Endothelial cell of umbilical vein (primary cell): ENCODE measurements at places on chromosomes 7 and 10. TPM values are rescaled to one million over a fixed set of nuclear protein-coding genes. Genes with fewer than 3 reads are reported as not detected.

CEP55 gene
- 58.9 and 63.0 TPM in 2 replicates for total RNA-seq

SLC18A3 gene
- not detected in 2 replicates for total RNA-seq

AKR1C4 gene
- not detected in 2 replicates for total RNA-seq

DNA sequence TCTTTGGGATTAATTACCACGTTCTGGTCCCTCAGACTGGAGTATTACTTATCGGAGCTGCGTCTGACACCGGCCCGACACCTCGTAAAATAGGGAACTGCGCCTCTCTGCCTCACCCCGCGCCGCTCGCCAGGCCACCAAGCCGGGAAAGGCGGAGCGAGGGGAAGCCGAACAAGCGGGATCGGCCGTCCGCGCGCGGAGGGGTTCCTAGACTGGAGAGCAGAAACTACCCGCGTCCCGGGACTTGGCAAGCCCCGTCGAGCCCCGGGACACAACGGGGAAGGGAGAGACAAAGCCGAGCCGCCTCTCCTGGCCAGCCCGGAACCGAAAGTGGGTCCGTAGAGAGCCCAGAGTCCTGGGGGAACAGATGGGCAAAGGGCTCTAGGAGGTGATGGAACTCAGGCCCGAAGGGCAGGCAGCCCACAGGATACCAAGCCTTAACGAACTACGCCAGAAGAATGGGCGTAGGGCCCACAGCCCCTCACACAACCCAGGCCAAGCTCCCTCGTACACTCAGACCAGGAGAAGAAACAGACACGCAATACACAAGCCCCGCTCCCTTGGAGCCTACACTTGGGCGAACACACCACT lies 6.5 kb downstream of the LBX1 start:
- no peak for DNase-seq
- no peak overlapping the region for H3K27ac ChIP-seq
- no peak overlapping the region for H3K4me3 ChIP-seq
- no peaks in the 10 kb centered on the region for H3K36me3 ChIP-seq

GRCh38 chr10:32000937-32001336 lies 55.3 kb downstream of the KIF5B start:
- no peaks in the 10 kb centered on the region for H3K27me3 ChIP-seq
- H3K4me3 ChIP-seq: no peak overlapping the region
- no peak for DNase-seq
- no peaks in the 10 kb centered on the region for H3K36me3 ChIP-seq

- H3K4me1 ChIP-seq: peaks cover 11% of the 10 kb centered on the region
- H3K36me3 ChIP-seq: no peaks in the 10 kb centered on the region
- no peak for DNase-seq
- no peak overlapping the region for H3K4me3 ChIP-seq
These were observed 122.0 kb upstream of the LAMB4 start for GRCh38 chr7:108252177-108252576.

DNA sequence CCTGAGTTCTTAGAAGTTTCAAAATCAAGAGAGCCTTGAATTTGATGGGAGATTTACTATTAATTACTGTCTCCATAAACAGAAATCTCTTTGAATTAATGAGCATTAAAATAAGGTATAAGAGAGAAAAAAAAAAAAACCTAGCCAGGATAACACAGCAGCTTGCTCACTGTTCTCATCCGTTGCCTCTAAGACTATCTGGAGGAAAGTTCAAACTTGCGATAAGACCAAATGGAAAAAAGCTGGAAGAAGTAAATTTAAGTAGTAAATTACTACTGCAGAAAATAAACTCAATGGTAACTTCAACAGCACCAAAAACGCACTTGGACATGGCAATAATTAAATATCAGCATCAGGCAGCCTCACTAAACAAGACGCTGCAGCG lies 36.7 kb downstream of the GNA12 start:
- no peak overlapping the region for H3K4me3 ChIP-seq
- DNase-seq: no peak
- no peaks in the 10 kb centered on the region for H3K36me3 ChIP-seq
- H3K27me3 ChIP-seq: no peaks in the 10 kb centered on the region
- no peak overlapping the region for H3K27ac ChIP-seq

- no peak for DNase-seq
- H3K36me3 ChIP-seq: peaks cover 6% of the 10 kb centered on the region
- no peaks in the 10 kb centered on the region for H3K27me3 ChIP-seq
- H3K27ac ChIP-seq: no peak overlapping the region
These were observed 44.5 kb upstream of the AP5Z1 start for GRCh38 chr7:4730971-4731370.

DNA sequence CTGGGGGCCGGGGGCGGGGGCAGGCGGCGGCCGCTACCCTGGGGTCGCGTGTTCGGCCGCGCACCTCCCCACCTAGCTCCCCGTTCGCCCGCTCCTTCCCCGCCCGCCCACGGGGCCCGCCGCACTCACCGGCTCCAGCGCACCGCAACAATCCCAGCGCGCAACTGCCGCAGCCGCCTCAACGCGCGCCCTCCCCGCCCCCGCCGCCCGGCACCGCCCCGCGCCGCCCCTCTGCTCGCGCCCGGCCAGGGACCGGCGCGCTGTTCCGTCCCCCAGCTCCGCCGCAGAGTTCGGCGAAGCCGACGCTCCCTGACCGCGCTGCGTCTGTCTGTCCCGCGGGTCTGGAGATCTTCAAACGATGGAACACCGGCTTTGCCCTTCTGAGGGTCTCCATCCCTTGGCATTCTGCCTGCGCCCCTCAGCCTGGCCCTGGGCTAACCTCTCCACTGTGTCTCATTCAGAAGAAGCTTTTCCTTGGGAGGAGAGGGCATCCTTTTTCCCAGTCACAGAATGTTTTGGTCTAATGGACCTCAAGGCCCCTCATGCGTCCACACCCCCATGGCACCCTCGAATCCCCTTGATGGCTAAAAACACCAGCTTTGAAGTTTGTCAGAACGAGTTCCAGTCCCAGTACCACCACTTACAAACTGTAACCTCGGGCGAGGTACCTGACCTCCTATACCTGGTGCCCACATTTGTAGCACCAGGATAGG lies at the start of gene NT5C2:
TSS of gene NT5C2 (minus strand) at position 166 of the 713 bp plus-strand sequence. CDS start 18,314 bp downstream, outside the sequence.
- peak within 1 kb of the TSS; percentile 71 for H3K4me3 ChIP-seq
- no peaks in the 10 kb centered on the region for H3K36me3 ChIP-seq
- DNase-seq: peak; percentile 69
- H3K27me3 ChIP-seq: no peaks in the 10 kb centered on the region

GRCh38 chr10:132397036-132397541 lies at the start of gene PWWP2B:
Gene PWWP2B (plus strand): TSS chr10:132397200. CDS start chr10:132397227, 27 bp downstream.
- H3K27me3 ChIP-seq: no peaks in the 10 kb centered on the region
- peak within 1 kb of the TSS; percentile 73 for H3K4me3 ChIP-seq
- peak within 1 kb of the TSS; percentile 52 for H3K27ac ChIP-seq
- peaks cover 18% of the 10 kb centered on the region for H3K4me1 ChIP-seq

DNA sequence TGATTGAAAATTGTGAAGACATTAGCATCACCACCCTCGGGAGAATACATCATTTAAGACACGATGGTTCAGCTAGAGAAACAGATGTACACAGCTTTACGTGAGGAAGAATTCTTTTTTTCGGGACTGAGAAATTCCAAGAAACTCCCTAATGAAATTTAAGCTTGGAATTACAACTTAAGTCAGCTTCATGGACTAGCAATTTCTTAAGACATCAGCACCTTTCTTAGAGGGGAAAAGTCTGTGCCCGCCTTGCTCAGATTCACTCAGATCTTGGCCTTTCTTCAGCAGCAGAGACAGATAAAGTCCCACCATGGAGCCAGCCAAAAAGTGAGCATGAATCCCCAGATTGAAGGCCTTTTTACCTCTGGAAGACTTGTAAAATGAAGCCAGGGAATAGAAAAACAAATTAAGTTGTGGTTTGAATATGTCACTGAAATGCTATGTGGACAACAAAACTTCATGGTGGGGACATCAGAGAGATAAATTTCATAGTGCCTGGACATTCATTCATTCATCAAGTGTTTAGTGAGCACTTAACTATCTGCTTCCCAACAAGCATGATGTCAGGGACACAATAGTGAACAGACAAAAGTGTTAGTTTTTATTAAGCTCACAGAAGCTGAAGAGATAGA lies 32.1 kb downstream of the PRKG1 start:
- no peaks in the 10 kb centered on the region for H3K36me3 ChIP-seq
- no peak overlapping the region for H3K4me3 ChIP-seq
- H3K4me1 ChIP-seq: peaks cover 14% of the 10 kb centered on the region
- no peak overlapping the region for H3K27ac ChIP-seq

DNA sequence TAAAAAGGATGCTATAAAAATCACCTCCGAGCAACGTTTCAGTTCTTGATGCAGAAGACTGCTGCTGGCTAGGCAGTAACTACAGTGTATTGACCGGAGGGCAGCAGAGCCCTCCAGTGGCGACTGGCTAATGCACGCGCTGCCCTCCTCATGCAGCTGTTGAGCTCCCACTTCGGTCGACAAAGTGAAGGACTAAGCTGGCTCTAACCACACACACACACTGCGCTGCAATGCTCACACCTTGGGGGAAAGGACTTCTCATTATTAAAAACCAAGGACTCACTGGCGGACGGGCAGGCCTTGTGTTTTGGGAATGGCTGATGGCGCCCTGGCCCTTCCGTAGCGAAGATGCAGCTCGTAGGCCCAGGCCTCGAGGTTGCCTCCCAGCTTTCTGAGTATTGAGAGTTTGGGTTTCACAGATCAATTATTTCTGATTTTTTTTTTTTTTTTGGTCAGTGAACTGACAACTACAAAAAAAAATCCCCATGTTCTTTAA lies 120.9 kb upstream of the DIP2C start:
- DNase-seq: peak; percentile 23
- no peak overlapping the region for H3K27ac ChIP-seq
- H3K4me3 ChIP-seq: no peak overlapping the region

GRCh38 chr7:139682136-139683013 lies 95.4 kb downstream of the HIPK2 start:
- no peak for DNase-seq
- H3K36me3 ChIP-seq: no peaks in the 10 kb centered on the region

- peaks cover 7% of the 10 kb centered on the region for H3K27me3 ChIP-seq
- no peak overlapping the region for H3K27ac ChIP-seq
- no peaks in the 10 kb centered on the region for H3K36me3 ChIP-seq
- no peak overlapping the region for H3K4me3 ChIP-seq
- H3K4me1 ChIP-seq: no peaks in the 10 kb centered on the region
These were observed 46.0 kb upstream of the PODXL start for GRCh38 chr7:131602304-131602993.

GRCh38 chr10:35781643-35782035 lies 139.5 kb upstream of the FZD8 start:
- peak; percentile 16 for DNase-seq
- H3K4me1 ChIP-seq: no peaks in the 10 kb centered on the region
- peaks cover 19% of the 10 kb centered on the region for H3K27me3 ChIP-seq
- no peak overlapping the region for H3K27ac ChIP-seq

GRCh38 chr10:100713859-100714565 lies 31.4 kb upstream of the PAX2 start:
- DNase-seq: no peak
- H3K4me1 ChIP-seq: no peaks in the 10 kb centered on the region
- peaks cover 92% of the 10 kb centered on the region for H3K27me3 ChIP-seq
- no peaks in the 10 kb centered on the region for H3K36me3 ChIP-seq
- H3K27ac ChIP-seq: no peak overlapping the region
- H3K4me3 ChIP-seq: no peak overlapping the region

GRCh38 chr7:141960687-141961422 lies 12.7 kb downstream of the TAS2R38 start:
- no peaks in the 10 kb centered on the region for H3K4me1 ChIP-seq
- H3K27me3 ChIP-seq: no peaks in the 10 kb centered on the region
- no peak for DNase-seq
- no peaks in the 10 kb centered on the region for H3K36me3 ChIP-seq
- H3K4me3 ChIP-seq: no peak overlapping the region
- H3K27ac ChIP-seq: no peak overlapping the region

- no peak overlapping the region for H3K4me3 ChIP-seq
- peaks cover 31% of the 10 kb centered on the region for H3K4me1 ChIP-seq
These were observed 87.6 kb upstream of the AFAP1L2 start for GRCh38 chr10:114491933-114492332.
